ENCODE measurements at places on chromosomes 16 and 17.

- DNase-seq: no peak
Measured at GRCh38 chr17:13777003-13777402, 175.3 kb upstream of the HS3ST3A1 start.

GRCh38 chr16:24102209-24102660, 153.9 kb upstream of the CACNG3 start:
- DNase-seq: no peak

DNA sequence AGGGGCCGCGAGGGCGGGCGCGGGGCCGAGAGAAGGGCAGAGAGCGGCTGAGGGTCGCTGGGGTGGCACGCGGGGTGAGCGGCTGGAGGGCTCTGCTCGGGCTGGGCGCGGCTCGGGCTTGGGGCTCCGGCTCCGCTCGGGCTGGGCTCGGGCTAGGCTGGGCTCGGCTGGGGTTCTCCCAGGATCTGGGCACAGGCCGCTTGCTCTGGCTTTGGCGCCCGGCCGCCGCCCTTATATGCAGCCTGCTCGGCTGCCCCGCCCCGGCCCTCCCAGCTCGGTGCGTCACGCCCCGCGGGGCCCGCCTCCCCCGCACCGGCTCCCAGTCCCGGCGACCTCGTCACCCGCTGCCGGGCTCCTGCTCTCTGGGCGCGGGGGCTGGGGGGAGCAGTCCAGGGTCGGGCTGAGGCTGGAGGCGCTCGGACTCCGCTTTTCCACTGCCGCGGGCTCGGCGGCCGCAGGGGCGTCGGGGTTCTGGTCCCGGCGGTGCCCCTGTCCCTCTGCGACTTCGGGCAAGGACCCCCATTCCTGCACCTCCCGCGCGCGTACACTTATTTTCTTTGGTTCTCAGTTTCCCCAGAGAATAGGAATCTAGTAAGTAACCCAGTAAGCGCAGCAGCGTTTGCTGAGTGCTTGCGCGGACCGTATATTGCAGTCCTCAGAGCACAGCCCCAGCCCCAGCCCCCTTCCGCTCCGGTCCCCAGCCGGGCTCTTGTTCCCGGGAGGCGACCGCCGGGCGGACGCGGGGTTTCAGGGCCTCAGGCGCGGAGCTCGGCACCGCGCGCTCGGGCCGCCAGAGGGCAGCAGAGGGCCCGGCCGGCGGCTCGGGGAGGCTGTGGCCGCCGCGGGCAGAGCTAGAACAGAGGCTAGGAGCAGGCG, at the start of gene RASD1:
Gene RASD1, minus strand, starts transcription at position 207 of the 876 bp plus-strand sequence. CDS start 214 bp downstream, outside the sequence.
- DNase-seq: no peak

DNA sequence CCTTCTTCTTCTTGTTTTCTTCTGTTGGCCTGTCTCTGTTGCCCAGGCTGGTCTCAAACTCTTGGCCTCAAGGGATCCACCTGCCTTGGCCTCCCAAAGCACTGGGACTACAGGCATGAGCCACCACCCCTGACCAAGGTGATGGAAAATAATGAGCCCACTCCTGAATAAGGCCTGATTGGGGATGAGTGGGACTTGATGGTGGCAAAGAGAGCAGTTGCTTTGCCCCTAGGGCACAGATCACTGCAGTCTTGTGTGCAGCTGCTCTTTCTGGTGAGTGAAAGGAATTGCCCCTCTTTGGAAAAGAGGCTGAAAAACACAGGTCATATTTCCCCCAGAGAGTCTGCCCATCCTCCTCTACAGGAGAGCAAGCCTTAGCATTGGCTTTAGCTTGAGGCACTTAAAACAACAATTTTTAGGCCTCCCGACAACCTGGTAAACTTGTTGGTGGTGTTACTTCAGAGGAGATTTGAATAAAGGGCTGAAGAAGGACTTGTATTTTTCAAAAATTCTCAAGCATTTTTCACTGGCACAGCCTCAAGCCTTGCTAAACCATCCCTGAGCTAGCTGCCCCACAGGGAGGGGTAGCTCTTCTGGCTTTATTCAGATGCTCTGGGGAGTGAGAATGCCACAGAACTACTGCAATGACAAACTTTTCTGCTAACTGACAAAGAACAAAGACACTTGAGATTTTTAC, 6.1 kb upstream of the PDP2 start:
- DNase-seq: peak; percentile 13

- peak; percentile 15 for DNase-seq
Measured at GRCh38 chr17:51035431-51035830, 85.2 kb downstream of the SPAG9 start.

DNA sequence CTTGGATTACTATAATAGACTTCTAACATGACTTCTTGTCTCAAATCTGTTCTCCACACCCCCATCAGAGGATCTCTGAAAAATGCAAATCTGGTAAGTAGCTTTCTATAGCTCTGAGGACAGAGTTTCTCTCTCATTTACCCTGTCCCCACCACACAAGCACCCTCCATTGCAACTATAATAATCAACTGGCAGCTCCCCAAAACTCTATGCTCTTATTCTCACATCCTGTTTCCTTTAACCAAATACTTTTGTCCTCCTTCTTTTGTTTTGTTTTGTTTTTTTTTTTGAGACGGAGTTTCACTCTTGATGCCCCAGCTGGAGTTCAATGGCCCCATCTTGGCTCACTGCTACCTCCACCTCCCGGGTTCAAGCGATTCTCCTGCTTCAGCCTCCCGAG, 73.4 kb downstream of the HELZ start:
- no peak for DNase-seq

DNA sequence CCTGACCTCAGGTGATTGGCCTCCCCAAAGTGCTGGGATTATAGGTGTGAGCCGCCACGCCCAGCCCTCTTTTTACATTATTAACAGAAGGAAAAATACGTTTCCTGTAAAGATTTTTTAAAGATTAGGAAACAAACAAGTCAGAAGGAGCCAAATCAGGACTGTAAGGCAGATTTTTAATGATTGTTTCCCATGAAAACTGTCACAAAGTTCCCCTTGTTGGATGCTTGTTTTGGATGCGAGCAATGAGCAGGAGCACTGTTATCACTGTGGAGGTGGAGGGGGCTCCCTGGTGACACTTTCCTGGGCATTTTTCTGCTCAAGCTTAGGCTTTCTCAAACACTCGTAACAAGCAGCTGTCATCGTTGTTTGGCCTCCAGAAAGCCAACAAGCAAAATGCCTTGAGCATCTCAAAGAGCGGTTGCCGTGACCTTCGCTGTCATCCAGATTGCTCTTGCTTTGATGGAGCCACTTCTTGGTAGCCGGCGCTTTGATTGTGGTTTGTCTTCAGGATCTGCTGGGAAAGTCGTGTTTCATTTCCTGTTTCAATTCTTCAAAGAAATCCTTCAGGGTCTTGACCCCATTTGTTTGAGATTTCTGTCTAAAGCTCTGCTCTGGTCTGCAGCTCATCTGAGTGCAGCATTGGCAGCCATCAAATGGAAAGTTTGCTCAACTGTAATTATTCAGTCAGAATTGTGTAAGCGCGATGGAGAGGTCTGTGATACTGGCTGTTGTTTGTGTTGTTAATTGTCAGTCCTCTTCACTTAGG, 128.7 kb downstream of the RPTOR start:
- DNase-seq: no peak

- DNase-seq: no peak
Measured at GRCh38 chr16:47728205-47728604, 267.1 kb downstream of the PHKB start.

Measured in AML-193 (cell line).